Endothelial cell of umbilical vein (primary cell): ENCODE measurements at places on chromosomes 12 and 14. TPM values are rescaled to one million over a fixed set of nuclear protein-coding genes. Genes with fewer than 3 reads are reported as not detected.

GRCh38 chr12:91988086-91988923, 157.3 kb downstream of the BTG1 start:
- no peaks in the 10 kb centered on the region for H3K36me3 ChIP-seq
- H3K4me3 ChIP-seq = no peak overlapping the region
- H3K4me1 ChIP-seq = peaks cover 76% of the 10 kb centered on the region
- H3K27me3 ChIP-seq = no peaks in the 10 kb centered on the region

DNA sequence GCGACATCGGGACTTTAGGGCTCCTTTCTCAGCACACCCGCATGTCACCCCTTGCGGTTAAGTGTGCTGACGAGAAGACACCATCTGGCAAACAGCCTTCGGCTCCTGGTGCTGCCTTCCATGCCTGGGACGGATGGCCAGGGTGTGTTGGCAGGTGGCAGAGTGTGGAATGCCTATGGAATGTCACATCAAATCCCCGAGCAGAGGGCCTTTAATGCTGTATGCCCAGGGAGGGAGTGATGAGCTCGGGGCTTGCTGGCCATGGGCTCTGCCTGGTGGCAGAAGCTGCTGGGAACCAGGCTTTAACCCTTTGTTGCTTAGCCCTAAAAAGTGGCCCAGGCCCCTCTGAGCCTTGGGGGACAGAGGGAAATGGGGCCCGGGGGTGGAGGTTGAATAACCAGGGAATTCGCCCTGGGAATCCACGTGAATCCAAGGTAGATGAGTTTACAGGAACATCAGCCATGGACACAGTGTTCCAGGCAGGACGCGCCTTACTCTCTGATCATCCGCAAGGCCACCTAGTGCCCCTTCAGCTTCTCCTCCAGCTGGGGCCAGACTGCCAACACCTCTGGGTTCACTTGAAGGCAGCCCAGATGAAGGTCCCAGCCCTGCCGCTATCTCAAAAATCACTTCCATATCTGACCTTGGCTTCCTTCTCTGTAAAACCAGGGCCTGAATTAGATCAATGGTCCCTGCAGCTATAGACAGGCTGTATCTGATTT, 17.4 kb downstream of the FAM181A start:
- H3K4me3 ChIP-seq = no peak overlapping the region
- H3K36me3 ChIP-seq = no peaks in the 10 kb centered on the region
- no peak for DNase-seq
- no peak overlapping the region for H3K27ac ChIP-seq

GRCh38 chr14:21071225-21072030, 1.3 kb downstream of the ARHGEF40 start:
- peak; percentile 84 for DNase-seq
- H3K4me3 ChIP-seq = peak overlapping the region; percentile 54
- H3K36me3 ChIP-seq = peaks cover 2% of the 10 kb centered on the region
- no peak overlapping the region for H3K27ac ChIP-seq
- H3K4me1 ChIP-seq = peaks cover 10% of the 10 kb centered on the region
- peaks cover 38% of the 10 kb centered on the region for H3K27me3 ChIP-seq

DNA sequence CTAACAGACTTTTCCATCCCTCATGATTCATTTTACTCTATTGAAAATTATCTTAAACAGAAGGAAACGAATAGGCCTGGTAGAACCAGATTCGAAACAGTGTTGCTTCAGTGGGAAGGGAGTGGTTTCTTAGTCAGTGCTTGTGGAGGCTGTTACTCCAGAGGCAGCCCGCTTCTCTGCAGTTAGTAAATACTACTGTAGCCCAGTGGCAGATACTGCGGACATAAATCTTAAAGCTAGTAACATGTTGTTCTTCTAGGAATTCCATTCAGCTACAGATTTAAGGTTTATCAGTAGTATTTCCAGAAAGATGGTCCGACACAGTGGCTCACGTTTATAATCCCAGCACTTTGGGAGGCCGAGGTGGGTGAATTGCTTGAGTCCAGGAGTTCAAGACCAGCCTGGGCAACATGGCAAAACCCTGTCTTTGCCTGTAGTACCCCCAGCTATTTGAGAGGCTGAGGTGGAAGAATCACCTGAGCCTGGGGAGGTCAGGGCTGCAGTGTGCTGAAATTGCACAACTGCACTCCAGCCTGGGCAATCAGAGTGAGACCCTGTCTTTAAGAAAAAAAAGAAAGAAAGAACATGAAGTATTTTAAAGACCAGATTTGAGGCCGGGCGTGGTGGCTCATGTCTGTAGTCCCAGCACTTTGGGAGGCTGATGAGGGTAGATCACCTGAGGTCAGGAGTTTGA, 45.9 kb downstream of the DIP2B start:
- peaks cover 21% of the 10 kb centered on the region for H3K4me1 ChIP-seq
- no peaks in the 10 kb centered on the region for H3K36me3 ChIP-seq
- no peak overlapping the region for H3K4me3 ChIP-seq
- H3K27me3 ChIP-seq = no peaks in the 10 kb centered on the region
- no peak overlapping the region for H3K27ac ChIP-seq
- DNase-seq = peak; percentile 80

- no peaks in the 10 kb centered on the region for H3K4me1 ChIP-seq
- H3K27ac ChIP-seq = no peak overlapping the region
- no peaks in the 10 kb centered on the region for H3K36me3 ChIP-seq
- H3K27me3 ChIP-seq = no peaks in the 10 kb centered on the region
- no peak overlapping the region for H3K4me3 ChIP-seq
- no peak for DNase-seq
These were observed 58.0 kb downstream of the LLPH start for GRCh38 chr12:66072566-66072965.

GRCh38 chr12:98998697-98999299, 353.7 kb downstream of the APAF1 start:
- H3K36me3 ChIP-seq = no peaks in the 10 kb centered on the region
- no peak overlapping the region for H3K27ac ChIP-seq
- peak; percentile 49 for DNase-seq
- H3K4me1 ChIP-seq = no peaks in the 10 kb centered on the region
- peaks cover 2% of the 10 kb centered on the region for H3K27me3 ChIP-seq

DNA sequence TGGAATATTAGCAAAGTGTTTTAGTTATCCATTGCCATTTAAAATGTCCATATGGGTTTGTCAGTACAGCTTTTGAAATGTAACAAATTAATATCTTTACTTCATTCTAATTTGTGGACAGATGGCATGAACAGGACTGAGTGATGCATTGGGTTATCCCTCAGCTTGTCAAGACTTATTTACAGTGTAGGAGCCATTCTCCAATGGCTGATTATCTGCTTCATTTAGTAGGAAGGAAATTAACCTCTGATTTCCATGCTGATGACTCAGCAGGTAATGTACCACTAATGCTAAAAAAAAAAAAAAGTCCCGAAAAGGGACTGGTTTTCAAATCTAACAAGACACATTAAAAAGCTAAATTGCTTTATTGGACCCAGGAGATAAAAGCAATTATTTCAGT, 1149.0 kb upstream of the USP15 start:
- H3K4me3 ChIP-seq = no peak overlapping the region
- H3K4me1 ChIP-seq = no peaks in the 10 kb centered on the region
- H3K36me3 ChIP-seq = no peaks in the 10 kb centered on the region

DNA sequence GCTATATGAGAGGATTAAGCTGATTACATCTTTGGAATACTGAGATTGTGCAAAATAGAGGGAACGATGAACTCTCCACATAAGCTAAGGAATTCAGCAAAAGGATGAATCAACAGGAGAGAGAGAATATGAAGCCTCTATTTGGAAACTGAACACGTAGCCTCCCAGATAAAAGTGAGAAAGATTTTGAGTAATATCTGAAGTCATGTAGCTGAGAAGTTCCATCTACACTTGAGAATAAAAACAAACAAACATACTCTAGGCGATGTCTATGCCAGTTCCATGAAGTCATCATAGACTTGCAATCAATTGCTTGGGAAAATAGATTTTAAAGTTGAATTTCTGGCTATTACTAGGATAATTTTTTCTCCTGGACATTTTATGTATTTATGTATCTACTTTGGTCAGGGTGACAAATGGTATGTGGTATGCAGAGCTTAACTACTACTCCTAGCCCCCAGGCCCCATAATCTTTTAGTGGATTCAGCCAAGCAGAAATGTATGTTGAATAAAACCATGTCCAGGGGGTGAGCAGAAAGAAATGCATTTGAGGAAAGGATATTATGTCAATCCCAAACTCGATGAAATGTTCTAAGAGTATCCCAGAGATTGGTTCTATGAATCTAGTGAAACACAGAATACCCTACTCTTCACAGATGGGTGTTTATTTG, 627.4 kb downstream of the DIO2 start:
- no peaks in the 10 kb centered on the region for H3K36me3 ChIP-seq
- H3K4me3 ChIP-seq = no peak overlapping the region
- DNase-seq = no peak

DNA sequence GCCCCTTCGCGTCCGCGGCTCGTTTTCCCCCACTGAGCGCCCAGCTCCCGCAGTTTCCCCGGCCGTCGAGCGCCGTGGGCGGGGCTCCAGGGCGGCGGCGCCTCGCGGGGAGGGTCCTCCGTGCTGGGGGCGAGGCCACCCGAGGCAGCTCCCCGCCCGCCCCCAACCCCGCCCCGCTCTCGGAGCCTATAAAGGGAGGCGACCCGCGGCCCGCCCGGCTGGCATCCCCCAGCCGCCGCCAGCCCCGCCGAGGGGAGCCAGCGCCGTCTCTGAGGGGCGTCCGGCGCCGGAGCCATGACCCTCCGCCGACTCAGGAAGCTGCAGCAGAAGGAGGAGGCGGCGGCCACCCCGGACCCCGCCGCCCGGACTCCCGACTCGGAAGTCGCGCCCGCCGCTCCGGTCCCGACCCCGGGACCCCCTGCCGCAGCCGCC, at the start of gene TAMALIN:
TSS of gene TAMALIN (plus strand) at position 221 of the 432 bp plus-strand sequence. CDS start at position 295, 74 bp downstream.
- peaks cover 42% of the 10 kb centered on the region for H3K4me1 ChIP-seq
- DNase-seq = peak; percentile 84
- H3K27ac ChIP-seq = peak within 1 kb of the TSS; percentile 78
- H3K27me3 ChIP-seq = no peaks in the 10 kb centered on the region

- H3K4me1 ChIP-seq = peaks cover 33% of the 10 kb centered on the region
- peak overlapping the region; percentile 12 for H3K4me3 ChIP-seq
- no peaks in the 10 kb centered on the region for H3K27me3 ChIP-seq
- H3K27ac ChIP-seq = peak overlapping the region; percentile 91
- no peaks in the 10 kb centered on the region for H3K36me3 ChIP-seq
These were observed 82.0 kb downstream of the ETV6 start for GRCh38 chr12:11731455-11731854.

- DNase-seq = no peak
- no peaks in the 10 kb centered on the region for H3K4me1 ChIP-seq
- H3K36me3 ChIP-seq = no peaks in the 10 kb centered on the region
- H3K27me3 ChIP-seq = no peaks in the 10 kb centered on the region
- no peak overlapping the region for H3K4me3 ChIP-seq
These were observed 557.3 kb upstream of the MIS18BP1 start for GRCh38 chr14:45810152-45810872.

GRCh38 chr14:63504648-63505047, 38.5 kb downstream of the PPP2R5E start:
- H3K27ac ChIP-seq = no peak overlapping the region
- DNase-seq = no peak
- no peak overlapping the region for H3K4me3 ChIP-seq
- H3K4me1 ChIP-seq = no peaks in the 10 kb centered on the region
- H3K36me3 ChIP-seq = no peaks in the 10 kb centered on the region

GRCh38 chr12:83335748-83336147, 649.0 kb downstream of the TMTC2 start:
- H3K27ac ChIP-seq = no peak overlapping the region
- H3K36me3 ChIP-seq = no peaks in the 10 kb centered on the region
- no peaks in the 10 kb centered on the region for H3K27me3 ChIP-seq
- H3K4me1 ChIP-seq = no peaks in the 10 kb centered on the region
- DNase-seq = no peak

DNA sequence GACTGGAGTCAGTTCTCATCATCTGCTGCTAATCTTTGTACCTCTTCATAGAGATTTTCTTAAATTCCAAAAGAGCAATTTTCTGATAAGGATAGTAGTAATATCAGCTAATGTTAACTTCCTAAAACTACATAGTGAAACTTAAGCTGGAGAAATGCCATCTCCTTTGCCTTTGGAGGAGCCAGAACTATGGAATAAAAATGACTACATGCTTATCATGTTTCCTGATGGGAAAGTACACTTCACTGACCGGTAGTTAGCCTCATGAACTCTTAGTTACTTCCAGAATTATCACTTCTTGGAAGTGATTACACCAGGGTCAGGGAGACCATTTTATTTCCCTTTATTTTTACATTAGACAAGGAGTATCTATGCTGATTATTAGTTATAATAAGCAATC, 1222.1 kb upstream of the TMEM132C start:
- H3K27me3 ChIP-seq = no peaks in the 10 kb centered on the region
- H3K4me1 ChIP-seq = no peaks in the 10 kb centered on the region
- no peak for DNase-seq
- no peak overlapping the region for H3K27ac ChIP-seq
- no peak overlapping the region for H3K4me3 ChIP-seq

The KSR2 gene
- 5.2 and 6.6 TPM in 2 replicates for total RNA-seq

The PLEKHG7 gene
- total RNA-seq = not detected in 2 replicates

The NEMP1 gene
- 21.5 and 27.7 TPM in 2 replicates for total RNA-seq

The CLEC12A gene
- not detected in 2 replicates for total RNA-seq

The KRT81 gene
- total RNA-seq = not detected in 2 replicates

The RPL6 gene
- total RNA-seq = 1,359 and 1,385 TPM in 2 replicates
